ENCODE measurements at places on chromosomes 7 and 10.

DNA sequence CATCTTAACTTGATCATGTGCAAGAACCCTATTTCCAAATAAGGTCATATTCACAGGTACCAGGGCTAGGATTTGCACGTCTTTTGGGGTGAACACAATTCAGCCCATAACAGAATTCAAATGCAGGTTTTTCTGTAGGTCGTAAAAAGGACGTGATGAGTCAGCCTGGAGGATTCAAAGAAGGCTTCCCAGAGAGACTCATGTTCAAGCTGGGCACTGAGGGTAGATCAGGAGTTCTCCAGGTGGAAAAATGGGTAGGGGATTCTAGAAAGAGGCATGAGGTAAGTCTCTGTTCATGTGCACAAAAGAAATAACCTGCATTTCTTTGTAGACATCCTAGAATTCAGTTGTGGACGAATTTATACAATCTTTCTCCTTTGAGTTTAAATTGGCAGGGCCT, 160.4 kb downstream of the RPS24 start:
- no peak for DNase-seq

GRCh38 chr10:118692872-118693271, 61.9 kb downstream of the CACUL1 start:
- DNase-seq: no peak

DNA sequence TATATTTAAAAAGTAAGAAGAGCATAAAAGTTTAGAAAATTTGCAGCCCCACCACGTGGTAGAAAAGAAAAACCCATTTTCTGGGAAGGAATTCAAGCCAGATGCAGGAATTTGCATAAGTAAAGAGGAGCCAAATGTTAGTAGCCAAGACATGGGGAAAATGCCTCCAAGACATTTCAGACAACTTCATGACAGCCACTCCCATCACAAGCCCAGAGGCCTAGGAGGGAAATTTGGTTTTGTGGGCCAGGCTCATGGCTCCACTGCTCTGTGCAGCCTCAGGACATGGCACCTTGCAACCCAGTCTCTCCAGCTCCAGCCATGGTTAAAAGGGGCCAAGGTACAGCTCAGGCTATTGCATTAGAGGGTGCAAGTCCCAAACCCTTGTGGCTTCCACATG, 411.9 kb downstream of the THSD7A start:
- no peak for DNase-seq

GRCh38 chr10:102721954-102722353, 7.5 kb downstream of the SFXN2 start:
- no peak for DNase-seq

DNA sequence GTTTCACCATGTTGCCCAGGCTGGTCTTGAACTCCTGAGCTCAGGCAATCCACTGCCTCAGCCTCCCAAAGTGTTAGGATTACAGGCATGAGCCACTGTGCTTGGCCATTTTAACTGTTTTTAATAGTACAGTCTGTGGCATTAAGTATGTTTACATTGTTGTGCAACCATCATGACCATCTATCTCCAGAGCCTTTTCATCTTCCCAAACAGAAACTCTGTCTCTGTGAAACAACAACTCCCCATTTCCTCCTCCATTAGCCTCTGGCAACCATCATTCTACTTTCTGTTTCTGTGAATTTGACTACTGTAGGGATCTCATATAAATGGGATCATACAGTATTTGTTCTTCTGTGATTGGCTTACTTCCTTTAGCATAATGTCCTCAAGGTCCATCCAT, 48.3 kb upstream of the SEPHS1 start:
- no peak for DNase-seq

DNA sequence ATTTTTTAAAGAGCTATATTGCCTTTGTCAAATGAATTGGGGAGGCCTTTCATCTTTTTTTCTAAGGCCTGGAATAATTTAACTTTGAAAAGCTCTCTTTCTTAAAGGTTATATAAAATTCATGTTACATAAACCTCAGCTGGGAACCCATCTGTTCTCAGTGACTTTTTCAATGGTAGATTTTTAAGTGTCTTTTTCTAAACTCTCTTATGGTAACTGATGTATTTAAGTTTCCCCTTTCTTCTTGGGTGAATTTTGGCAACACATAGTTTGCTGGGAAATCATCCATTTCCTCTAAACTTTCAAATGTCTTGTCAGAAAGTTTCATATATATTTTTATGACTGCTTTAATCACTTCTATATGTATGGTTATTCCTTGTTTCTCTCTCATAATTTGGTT, 362.2 kb upstream of the KLF6 start:
- no peak for DNase-seq

All from stimulated activated CD8-positive, alpha-beta memory T cell treated with anti-CD3 and anti-CD28 coated beads, Interleukin-2, amount 100 ng/mL, for 1 hour (primary cell).